ENCODE measurements at places on chromosomes 11 and 22. TPM values are rescaled to one million over a fixed set of nuclear protein-coding genes. Genes with fewer than 3 reads are reported as not detected.

The PATE2 gene
- not detected for total RNA-seq

The RFPL3 gene
- total RNA-seq, result not detected

The SNX19 gene
- total RNA-seq, result 93.3 TPM

The LARGE2 gene
- 0.09 TPM for total RNA-seq

The FGF4 gene
- not detected for total RNA-seq

The PISD gene
- total RNA-seq, result 34.9 TPM

The RAB36 gene
- total RNA-seq, result 2.4 TPM

The SLC25A45 gene
- 1.6 TPM for total RNA-seq

The RGL4 gene
- not detected for total RNA-seq

The HSPB2 gene
- 0.18 TPM for total RNA-seq

The LMO1 gene
- total RNA-seq, result not detected

The RIBC2 gene
- total RNA-seq, result not detected
